CD4-positive, alpha-beta T cell treated with Interleukin-17A for 4 hours (primary cell): ENCODE measurements at places on chromosomes 3 and 15.

DNA sequence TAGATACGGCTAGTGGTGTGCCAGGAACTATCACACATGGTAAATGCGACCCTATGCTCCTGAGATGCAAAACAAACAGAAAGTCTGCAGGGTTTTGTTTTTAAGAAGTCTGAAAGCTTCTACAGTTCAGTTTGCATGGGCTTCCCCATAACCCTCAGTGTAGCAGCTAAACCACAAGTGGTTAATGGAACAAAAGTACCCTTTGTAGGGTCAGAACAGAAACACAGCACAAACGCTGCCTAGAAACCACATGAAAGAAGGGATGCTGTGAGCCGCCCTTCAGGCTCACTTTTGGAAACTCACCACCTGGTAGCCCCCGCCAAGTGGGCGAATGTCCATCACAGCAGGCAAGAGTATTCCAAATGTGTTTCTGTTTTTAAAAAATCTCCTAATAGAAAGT is 46.2 kb downstream of the CTDSPL start:
- no peak for DNase-seq

DNA sequence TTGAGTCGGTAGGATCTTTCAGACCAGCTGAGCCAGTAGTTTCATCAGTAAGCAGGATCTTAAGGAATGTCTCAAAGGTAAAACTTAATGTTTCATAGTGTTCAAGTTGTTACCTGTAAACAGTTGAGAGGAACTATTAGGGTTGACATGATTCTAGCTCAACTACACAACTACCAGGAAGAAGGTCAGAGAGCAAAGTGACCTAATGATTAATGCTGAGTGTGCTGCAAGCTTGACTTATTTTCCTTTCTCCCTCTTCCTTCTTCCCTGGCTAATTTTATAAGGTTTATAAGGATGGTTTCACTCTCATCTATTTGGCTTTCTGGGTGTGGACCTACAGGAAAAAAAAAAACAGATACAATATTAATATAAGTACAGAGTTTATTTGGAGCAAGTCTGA is 30.2 kb upstream of the LHFPL4 start:
- DNase-seq, result no peak

DNA sequence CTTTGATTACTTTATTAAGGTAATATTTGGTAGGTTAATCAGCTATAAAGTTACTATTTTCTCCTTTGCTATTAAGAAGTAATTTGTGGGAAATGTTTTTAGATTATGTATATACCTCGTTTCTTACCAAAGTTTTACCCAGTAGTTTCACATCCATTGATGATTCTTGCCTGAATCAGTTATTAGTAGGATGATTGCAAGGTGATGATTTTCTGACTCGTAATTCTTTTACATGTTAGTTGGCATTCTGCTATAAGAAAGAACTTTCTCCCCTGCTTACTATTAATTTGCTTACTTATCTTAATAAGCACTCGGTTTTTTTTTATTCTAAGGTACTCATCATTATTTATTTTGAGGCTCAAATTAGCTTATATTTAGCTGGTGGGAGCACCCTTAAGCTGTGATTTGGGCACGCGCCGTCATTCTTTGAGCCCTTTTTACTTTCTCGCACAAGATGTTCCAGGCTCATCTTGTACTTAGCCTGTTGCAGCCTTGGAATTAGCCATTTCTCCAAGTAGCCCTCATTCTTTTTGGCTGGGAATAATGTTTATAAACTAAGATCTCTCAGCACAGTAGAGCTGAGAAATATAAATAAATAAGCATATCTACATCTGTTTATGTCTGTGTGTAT is 15.3 kb downstream of the USP3 start:
- no peak for DNase-seq

DNA sequence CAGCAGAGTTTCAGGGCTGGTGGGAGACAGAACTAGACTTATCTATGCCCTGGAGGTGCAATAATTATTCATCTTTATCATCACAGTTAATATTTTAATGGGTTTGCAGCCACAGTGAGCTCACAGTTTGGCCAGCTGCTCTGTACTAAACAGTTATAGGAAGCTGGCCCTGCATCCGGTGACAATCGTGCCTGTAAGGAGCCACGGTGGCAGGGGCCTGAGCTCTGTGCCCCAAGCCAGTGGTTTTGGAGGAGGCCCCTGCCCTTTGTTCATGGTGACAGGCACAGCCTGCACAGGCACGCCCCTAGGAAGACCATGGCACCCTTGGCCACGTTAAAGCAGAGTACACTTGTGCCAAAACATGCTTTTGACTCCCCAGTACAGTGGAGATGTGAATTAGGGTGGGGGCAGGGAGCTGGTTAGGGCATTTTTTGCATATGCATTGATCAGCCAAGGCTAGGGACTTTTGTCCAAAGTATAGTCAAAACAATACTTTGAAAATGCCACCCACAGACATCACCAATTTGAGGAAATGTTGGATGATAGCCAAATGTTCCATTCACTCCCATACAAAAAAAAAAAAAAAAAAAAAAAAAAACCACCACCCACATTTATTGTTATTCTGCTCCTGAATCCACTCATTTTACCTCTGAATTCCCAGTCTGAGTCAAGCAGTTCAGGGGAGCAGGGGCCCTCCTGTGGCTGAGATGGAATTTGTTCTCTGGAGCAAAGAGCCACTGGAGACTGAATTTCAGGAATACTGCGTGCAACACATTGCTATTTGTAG is 3.4 kb upstream of the RFTN1 start:
- peak; percentile 28 for DNase-seq

DNA sequence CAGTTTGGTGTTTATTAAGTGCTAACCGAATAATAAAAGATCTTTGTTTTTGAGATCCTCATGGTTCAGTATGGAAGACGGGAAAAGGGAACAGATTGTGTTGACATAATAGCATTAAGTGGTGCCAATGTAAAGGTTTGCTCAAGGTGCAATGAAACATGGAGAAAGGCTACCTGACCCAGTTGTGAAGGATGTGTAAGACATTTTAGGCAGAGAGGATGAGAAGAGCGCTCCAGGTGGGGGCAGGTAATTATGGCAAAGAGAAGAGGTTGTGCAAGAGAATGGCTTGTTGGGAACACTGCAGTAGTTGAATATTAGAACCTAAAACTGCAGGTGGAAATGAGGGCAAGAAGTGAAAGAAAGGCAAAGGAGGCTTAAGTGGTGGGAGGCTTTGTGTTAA is 140.8 kb downstream of the DIPK2A start:
- no peak for DNase-seq

DNA sequence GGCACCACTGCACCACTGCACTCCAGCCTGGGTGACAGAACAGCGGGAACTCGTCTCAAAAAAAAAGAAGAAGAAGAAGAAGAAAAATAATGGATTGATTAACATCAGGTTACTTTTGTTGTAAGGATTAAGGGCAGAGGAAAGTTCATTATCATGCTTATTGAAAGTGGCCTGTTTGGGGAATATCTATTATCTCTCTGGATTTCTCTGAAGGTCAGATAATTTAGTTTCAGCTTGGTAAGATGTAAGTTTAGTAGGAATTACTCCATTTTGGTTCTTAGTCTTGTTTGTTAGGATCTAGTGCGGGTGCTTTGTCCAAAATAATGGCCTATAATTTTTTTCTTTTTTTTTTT is 2.5 kb upstream of the MTMR14 start:
- DNase-seq, result no peak

- DNase-seq, result no peak
Observed at GRCh38 chr3:163476179-163476578, 1602.1 kb downstream of the SI start.

- DNase-seq, result no peak
Observed at GRCh38 chr3:99696497-99696896, 58.1 kb downstream of the COL8A1 start.

GRCh38 chr3:138948371-138949001 is 1.5 kb downstream of the FOXL2NB start:
- DNase-seq, result no peak

DNA sequence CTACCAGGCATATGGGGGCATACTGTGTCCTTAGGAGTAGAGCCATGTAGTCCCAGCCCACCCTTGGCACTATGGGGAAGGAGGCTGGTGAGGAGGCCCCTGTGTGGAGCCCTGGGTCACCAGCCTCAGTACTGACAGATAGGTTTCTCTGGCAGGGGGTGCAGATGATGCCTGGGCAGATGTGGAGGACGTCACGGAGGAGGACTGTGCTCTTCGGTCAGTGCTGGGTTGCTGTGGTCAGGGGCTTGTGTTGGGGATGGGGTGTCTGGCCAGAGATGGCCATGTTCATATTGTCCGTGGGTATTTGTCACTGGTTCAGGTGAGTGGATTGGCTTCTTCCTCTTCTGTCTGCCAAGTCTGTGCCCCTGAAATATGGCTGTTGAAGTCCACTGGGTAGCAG is 20.0 kb downstream of the MTMR14 start:
- DNase-seq, result no peak

DNA sequence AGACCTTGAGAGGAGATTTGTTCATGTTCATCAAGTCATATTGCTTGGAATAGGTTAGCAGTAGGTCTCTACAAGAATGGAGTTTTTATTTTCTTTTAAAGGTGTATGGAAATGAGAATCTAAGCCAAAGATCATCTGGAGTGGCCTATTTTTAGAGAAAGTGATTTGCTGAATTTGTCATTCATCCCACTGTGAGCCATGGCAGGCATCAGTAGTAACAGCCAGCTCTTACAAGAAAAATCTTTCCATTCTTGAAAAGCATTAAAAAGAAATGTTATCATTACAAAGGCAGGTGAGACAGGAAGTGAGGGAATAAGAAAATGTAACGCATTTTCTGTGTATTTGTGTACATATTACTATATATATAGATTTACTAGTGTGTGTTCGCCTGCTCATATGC is 29.6 kb downstream of the STAC start:
- no peak for DNase-seq

DNA sequence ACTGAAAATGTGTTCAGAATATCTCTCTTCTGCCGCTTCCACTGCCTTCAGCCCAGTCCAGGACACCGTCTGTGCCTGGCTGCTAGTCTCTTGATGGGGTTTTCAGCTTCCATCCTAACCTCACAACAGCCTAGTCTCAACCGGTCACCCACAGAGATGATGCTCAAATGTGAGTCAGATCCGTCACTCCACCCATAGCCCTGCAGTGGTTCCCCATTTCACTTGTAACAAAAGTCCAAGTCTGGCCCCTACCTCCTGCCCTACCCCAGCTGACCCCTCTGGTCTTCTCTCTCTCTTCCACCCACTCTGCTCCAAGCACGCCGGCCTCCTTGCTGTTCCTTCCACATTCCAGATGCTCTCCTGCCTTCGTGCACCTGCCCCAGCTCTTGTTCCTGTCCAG is 68.1 kb downstream of the PPARG start:
- DNase-seq, result no peak

DNA sequence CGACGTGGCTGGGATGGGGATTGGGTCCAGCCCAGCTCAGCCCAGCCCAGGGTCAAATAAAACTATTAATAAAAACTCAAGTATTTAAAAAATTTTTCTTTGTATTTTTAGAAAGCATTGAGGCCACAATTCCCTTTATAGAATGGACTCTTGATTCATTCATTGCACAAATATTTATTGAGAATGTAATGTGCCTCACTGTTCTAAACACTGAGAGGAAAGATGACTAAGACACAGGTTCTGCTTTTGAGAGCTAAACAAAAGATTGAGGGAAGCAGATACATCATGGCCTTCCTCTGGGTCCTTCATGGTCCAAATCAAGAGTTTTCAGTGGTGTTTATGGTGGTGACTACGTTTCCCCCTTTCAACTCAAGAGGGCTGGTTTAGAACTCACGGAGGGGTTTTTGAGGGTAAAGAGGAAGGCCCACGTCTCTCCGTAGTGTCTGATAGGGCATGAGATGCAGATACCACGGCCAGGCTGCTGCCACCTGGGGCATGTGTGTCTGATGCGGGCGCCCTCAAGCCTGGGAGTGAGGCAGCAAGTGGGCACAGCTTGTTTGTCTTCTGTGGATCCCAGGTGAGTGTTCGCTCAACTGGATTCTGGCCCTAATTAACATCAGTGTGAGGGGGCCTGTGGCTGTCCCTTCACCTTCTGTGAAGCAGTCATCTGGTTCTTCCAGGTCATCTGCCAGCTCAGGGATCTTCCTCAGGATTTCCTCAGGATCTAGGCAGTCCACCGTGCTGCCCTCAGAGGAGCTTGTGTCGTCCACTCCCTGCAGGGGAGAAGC is 73.5 kb upstream of the SCN5A start:
- no peak for DNase-seq
